ENCODE measurements at places on chromosomes 4 and X. TPM values are rescaled to one million over a fixed set of nuclear protein-coding genes. Genes with fewer than 3 reads are reported as not detected.

The BEX5 gene
- total RNA-seq, result 1.4 TPM

The PCDH18 gene
- 12.3 TPM for total RNA-seq

DNA sequence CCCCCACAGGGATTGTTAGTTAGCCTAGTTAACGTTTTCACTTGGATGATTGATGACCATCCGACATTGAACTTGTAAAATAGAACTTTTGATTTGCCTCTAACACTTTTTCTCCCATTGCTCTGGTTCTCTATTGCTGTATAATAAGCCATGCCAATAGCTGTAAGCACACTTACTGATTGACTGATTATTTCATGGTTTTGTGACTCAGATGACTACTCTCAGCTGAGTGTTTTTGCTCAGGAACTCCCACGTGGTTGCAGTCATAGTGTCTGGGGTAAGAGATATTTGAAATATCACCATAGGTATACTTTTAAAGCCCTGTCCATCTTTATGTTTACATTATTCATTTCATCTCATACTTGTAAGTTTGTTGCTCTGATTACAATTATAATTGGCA, 1285.5 kb downstream of the STIM2 start:
- DNase-seq, result no peak

- no peak for DNase-seq
Observed at GRCh38 chr4:70772929-70773555, 51.3 kb downstream of the RUFY3 start.

The BBS12 gene
- 4.7 TPM for total RNA-seq

- DNase-seq, result no peak
Observed at GRCh38 chr4:11440481-11441193, 11.9 kb upstream of the HS3ST1 start.

- no peak for DNase-seq
Observed at GRCh38 chr4:84050015-84050414, 449.1 kb downstream of the NKX6-1 start.

GRCh38 chr4:81635739-81636138, 164.0 kb upstream of the RASGEF1B start:
- peak; percentile 13 for DNase-seq

GRCh38 chr4:113657586-113658233, 103.8 kb downstream of the CAMK2D start:
- peak; percentile 41 for DNase-seq

DNA sequence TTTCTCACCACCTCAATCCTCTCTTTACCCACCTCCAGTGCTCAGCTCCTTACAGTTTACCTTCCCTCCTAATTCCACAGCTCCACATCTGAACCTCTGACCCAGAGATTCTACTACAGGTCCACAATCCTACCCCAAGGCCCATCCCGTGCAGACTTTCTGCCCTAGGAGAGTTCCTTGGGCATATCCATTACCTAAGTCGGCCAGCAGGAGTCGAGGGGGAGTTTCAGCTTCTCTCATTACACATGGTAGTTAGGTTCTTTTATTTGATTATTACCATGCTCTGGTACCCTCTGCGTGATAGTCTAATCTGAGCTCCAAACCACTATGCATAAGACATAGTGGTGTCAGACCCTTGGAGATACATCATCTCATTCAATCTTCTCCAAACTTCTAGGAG, 117.9 kb downstream of the SH3RF1 start:
- DNase-seq, result no peak

DNA sequence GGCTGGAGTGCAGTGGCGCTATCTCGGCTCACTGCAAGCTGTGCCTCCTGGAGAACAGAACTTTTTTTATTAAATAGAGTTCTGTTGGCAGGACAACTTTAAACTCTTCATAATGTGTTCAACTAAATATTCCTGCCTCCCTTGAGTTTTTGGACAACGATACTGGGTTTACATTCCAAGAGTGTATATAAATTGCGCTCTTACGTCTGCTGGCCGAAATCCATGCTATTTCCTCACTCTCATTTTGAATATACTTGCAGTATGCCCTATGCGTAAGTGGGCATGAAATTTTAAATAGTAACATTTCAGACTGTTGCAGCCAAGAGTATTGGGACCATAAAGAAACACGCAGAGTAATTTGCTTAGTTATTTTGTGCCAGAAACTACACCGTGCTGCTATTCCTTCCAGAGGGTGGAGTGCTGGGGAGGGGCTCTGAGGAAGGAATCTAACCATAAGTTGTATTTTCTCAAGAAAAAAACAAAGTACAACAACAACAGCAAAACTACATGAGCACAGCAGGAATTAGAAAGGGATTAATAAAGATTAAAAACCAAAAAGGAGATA, 480.0 kb downstream of the NLGN4X start:
- no peak for DNase-seq

- no peak for DNase-seq
Observed at GRCh38 chr4:189656641-189657040, 284.0 kb upstream of the FRG1 start.

- DNase-seq, result no peak
Observed at GRCh38 chr4:150970685-150971151, 44.4 kb downstream of the LRBA start.

DNA sequence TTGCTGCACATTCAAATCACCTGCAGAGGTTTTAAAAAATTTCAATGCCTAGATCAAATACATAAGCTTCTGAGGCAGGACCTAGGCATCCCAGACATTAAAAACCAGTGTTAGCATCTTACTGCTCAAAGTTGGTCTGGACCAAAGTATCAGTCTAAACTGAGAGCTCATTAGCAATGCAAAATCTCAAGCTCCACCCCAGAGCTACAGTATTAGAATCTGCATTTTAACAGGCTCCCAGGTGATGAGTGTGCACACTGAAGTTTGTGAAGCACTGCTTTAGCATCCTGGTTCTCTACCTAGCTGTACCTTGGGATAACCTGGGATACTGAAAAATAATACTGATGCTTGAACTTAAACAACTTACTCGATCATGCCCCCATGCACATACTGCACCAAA, 96.0 kb downstream of the PRRG1 start:
- DNase-seq, result no peak

DNA sequence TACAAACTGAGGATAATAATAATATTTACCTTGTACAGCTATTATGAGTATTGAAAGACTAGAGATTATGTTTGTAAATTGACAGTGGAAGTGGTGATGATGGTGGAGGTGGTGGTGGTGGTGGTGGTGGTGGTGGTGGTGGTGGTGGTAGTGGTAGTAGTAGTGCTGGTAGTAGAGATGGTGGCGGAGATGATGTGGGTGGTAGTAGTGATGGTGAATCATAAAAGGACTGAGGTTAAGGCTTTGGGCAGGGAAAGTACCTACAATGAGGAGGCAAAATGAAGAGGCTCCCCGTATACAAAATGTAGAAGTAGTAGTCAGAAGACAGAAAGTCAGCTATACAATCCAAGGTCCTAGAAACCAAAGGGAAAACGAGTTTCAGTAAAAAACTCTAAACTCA, 214.1 kb downstream of the BCOR start:
- no peak for DNase-seq

DNA sequence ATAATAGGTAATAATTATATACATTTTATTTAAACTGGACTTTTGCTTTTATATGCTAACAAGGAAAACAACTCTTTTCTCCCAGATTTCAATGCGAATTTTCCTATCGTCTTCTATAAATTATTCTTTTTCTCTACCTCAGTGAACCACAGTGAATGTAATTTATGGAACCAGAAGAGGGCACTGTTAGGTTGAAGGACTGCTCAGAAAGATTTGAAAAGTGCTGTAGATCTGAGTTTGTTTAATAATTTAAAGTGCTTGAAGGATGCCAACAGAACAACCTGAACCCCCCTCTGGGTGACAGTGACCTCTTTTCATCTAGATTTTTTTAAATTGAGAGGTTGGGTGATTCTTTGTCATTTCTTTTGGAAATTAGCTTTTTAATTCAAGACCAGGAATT, 54.9 kb downstream of the PHOX2B start:
- DNase-seq, result peak; percentile 40

DNA sequence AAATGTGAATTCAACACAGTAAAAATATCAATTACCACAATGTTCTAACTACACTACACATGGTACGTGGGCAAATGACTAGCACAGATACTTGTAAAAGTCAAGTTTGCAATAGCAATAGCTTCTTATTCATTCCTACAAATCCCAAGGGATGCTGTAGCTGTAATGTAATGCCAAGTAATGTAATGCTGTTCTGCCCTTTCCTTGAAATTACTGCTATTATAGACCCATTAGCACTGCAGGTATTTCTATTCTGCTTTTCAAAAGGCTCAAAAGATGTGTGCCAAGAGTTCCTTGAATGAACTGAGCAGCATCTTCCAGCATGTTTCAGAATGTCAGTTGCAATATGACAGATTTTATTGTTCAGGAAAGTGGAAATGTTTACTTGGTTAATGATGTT, 129.9 kb upstream of the BANK1 start:
- DNase-seq, result no peak

DNA sequence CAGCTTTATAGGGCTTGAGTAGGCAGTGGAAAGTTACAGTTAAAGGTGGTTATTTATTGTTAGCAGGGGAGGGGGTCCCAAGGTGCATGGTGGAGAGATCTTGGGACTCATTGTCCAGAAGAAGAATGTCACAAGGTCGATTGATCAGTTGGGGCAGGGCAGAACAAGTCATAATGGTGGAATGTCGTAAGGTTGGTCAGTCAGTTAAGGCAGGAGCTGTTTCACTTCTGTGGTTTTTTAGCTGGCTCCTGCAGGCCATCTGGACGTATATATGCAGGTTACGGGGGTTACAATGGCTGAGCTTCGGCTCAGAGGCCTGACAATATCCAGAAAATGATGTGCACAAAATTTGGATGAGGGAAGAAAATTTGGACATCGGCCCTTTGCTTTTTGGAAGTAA, 7.1 kb downstream of the OFD1 start:
- no peak for DNase-seq

DNA sequence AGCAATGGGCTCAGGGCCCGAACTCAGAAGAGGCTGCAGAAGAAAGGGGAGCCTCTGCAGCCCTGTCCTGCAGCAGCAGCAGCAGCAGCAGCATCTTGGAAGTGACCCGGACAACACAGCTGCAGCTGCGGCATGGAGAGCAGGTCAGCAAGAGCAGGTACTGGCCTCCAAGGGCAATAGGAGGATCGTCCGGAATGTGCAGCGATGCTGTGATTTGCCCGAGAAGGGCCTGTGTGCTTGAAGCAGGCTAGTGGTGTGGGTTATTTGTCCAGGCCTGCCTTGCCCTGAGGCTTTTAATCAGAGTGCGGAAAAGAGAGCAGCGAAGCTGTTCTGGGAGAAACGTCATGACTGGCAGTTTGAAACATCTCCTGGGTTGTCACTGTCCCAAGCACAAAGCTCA, 126.0 kb downstream of the F11 start:
- DNase-seq, result no peak

The ANXA3 gene
- total RNA-seq, result 47.6 TPM

The GATA1 gene
- not detected for total RNA-seq

GRCh38 chr4:174604198-174604597, 81.9 kb upstream of the HPGD start:
- peak; percentile 39 for DNase-seq

DNA sequence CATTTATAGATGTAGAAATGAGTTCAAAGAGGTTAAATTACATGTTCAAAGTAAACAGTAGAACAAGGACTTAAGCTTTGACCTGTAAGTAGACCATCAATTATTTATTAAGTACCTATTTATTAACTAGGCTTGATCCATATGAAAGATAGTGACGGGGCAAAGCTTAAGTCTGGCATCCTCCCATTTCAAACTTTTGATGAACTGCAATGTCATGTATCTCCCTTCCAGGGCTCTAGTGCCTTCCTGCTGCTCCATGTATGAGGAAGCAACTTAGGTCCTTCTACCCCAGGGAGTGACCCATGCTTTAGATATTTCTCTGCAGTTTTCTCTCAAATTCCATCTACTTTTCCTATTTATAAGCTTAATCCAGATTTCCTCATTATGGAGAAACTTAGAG, 31.9 kb upstream of the ANTXR2 start:
- no peak for DNase-seq

DNA sequence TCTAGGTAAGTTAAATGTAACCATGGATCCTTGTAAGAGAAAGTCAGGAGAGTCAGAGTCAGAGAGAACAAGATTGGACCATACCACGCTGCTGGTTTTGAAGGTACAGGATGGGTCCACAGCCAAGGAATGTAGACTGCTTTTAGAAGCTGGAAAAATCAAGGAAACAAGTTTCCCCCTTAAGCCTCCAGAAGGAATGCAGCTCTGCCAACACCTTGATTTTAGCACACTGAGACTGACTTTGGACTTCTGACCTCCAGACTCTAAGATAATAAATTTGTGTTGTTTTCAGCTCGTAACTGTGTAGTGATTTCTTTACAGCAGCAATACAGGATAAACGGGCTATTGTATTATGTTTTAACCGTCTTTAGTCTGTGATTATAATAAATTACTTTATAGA, 108.0 kb upstream of the USP38 start:
- DNase-seq, result no peak

GRCh38 chr4:76029300-76029699, 6.0 kb upstream of the CXCL10 start:
- no peak for DNase-seq

- DNase-seq, result no peak
Observed at GRCh38 chr4:18021470-18021719, 160 bp downstream of the LCORL start.

- no peak for DNase-seq
Observed at GRCh38 chrX:134798472-134798871, 140.2 kb upstream of the PLAC1 start.

DNA sequence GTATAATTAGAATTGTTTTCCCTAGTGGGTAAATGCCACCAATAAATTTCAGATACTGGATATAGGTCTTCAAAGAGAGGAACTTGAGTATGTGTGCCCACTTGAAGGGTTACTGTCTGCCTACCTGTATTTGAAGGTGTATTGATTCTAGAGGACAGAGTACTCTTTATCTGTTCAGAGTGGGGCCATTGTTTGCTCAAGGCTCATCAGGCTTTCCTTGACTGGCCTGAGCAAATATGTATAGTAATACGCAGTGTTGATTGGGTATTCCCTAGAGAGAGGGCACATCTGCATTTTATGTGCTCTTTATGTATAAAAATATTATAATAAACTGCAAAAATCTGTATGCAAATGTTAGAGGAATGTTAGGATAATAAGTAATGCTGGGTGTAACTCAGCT, 23.7 kb downstream of the RP2 start:
- DNase-seq, result no peak

The MTNR1A gene
- total RNA-seq, result not detected

GRCh38 chr4:6441758-6442157, 30.7 kb downstream of the PPP2R2C start:
- no peak for DNase-seq

DNA sequence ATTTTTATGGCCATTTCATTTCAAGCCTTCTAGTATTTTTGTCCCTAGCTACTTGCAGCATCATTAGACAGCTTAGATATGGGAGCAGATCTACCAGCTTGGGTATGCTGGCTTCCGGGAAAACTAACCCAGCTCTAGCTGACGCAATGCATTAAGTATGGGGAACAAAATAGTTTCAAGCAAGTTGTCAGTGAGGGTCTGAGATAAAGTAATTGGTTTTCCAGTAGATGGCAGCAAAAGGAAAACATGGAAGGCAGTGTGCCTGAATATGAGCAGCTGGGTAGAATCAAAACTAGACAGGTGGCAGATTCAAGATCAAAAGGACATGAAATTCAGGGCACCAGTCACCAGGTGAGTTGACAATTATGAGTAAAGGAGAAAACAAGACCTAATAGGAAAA, 340.9 kb upstream of the CTSO start:
- peak; percentile 91 for DNase-seq

Data from M059J (cell line).